Stimulated activated CD4-positive, alpha-beta T cell treated with anti-CD3 and anti-CD28 coated beads, Interleukin-15, amount 100 ng/mL, for 1 hour (primary cell): ENCODE measurements at places on chromosomes 6 and 20.

DNA sequence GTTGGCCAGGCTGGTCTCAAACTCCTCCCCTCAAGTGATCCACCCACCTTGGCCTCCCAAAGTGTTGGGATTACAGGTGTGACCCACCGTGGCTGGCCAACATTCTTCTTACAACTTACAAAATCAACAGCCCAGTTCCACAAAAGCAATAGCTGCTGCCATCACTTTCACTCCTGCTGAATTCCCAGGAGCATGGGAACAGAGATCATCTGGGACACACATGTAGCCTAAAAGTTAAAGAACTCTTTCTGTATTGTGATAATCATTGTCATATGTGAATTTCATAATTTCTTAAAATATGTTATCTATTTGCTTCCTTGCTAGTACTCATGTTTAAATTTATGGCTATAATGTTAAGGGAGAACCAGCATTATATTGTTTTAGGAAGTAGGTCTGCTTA is 51.7 kb downstream of the NCOA6 start:
- DNase-seq = no peak

DNA sequence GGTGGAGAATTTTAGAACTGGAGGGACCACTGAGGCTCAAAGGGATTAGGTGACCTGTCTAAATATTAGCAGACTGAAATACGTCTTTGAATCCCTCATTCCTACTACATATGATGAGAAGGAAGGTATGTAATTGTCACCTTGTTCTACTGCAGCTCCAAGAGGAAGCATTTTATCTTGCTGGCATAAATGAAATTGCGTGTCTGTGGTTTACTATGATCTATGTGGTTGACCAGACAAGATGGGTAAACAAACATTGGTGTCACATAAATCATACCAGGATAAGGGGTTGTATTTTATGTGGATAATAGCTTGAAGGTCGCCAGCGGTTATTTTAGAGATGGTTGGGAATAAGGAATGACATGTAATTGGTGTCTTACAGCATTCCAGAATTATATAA is 78.2 kb downstream of the LAMA4 start:
- DNase-seq = no peak

DNA sequence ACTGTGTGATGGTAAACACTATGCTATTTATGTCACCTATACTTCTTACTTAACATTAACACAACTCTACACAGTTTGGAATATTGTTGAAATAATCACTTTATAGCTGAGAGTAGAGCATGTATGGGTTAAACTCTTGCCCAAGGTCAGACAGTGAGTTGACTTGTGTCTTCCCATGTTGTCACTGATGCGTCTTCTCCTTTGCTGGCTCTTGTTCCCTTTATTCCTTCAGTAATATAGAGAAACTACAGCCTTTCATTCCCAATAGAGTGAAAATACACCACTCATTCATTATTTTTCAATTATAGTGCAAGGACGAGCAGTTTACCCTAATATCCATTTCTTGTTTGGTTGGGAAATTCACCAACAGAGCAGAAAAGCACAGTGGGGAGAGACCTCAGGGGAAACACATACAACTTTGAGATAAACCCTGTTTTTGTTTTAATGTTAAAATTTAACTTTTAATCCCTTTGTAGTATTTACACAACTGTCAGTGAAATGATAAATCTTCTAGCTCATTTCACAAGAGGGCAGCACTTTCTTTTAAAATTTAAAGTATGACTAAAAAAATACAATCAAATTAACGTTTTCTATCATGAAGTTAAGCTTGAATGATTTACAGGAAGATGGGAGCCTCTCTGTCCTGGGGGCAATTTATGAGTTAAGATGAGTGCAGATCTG is 363.0 kb downstream of the UTRN start:
- no peak for DNase-seq

DNA sequence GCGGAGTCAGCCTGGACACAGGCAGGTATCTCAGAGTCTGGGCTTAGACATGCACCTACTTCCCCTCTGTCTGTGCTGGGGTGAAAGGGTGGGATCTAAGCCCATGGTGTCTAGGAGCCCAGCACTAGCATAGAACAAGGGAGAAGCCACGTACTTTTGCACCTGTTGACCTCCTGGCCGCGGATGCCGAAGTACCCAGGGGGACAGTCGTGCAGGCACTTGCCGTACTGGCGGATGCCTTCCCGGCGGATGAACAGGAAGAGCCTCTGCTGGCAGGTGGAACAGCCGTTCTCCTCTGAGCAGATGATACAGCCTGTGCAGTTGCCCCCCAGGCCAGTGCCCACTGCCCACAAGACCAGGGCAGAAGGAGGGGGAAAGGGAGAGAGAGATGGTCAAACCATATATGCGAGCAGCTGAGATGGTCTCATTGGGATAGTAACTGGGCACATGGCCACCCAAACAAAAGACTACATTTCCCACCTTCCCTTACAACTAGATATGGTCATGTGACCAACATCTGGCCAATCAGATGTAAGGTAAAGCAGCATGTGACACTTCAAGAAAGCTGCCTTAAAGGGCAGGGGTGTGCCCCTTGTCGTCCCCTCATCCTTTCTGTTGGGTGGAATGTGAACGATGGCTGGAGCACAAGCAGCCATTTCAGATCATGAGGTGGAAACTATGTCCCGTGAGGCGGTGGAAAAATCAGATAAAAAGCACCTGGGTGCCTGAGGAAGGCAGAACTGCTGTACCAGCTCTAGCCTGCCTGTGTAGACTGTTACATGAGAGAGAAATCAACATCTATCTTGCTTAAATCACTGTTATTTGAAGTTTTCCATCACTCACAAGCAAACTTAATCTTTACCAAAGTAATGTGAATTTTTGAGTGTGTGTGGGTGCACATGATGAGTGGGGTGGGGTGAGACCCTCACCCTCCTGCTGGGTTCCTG is 34.0 kb downstream of the RSPO4 start:
- DNase-seq = no peak

- no peak for DNase-seq
Observed at GRCh38 chr20:14600527-14600926, 263.1 kb upstream of the FLRT3 start.

- no peak for DNase-seq
Observed at GRCh38 chr6:251920-252319, 40.4 kb upstream of the DUSP22 start.

DNA sequence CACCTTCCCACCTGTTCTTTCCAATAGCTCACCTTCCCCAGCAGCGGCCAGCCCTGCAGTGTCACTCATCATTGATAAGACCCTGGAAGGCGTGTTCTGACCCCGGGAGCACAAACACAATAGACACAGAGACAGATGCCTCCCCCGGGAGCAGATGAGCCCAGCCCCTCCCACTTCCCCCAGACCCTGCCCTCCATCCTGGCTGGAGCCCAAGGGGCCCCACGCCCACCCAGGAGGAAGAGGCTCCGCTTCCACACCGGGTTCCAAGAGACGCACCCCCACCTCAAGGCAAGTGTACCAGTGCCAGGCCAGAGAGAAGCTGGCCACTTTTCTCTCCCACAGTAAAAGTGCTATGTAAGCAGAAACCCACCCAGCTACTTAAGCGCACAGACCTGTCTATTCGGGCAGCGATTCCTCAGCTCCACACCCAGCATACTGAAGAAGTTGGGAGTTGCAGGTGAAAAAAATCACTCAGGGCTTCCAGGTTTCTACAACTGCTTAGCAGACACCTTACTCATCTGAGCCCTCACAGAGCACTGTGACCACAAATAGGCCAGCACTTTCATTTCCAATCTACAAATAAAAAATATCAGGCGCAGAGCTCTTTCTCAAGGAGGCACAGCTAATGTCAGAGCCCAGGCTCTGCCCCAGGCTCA is 93.4 kb upstream of the NXT1 start:
- no peak for DNase-seq

DNA sequence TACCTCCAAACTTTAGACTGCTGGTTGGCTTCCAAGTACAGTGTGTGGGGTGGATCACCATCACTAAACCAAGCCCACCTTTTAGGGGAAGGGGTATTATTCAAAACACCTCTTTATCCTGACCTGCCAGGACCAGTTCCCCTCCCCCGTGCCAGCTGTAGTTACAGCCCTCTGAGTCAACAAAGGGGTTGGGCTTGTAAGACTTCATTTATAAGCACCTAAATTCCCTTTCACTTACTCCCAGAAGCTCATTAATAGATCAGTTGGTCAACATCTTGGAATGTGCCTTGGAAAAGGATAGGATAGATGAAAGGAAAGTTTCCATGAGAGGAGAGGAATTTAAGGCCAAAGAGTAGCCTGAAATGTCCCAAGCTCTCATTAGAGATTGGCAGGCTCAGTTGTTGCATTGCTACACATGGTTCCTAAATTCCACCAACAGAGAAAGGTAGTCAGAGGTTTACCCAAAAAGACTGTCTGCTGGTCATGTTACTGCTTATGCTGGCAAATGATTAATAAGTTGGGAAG is 59.2 kb downstream of the TNFAIP3 start:
- peak; percentile 10 for DNase-seq

DNA sequence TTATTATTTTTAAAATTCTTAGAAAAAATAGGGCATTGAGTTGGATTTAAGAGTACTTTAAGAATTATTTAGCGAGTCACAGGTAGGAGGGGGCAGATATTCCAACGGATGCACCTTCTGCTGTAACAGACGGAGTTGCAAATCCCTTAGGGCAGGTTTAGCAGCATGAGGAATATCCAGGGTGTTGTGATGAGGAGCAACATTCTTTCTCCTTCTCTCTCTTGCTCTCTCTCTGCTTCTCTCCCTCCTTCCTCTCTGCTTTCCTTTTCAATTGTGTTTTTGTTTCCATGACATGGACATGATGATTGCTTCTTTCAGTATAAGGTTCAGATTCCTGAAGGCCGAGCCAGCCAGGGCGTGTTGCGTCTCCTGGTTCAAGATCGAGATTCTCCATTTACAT is 28.9 kb downstream of the CDH26 start:
- no peak for DNase-seq

GRCh38 chr6:56916849-56917551 is 37.9 kb upstream of the BEND6 start:
- DNase-seq = no peak

- no peak for DNase-seq
Observed at GRCh38 chr6:23027281-23027680, 457.9 kb downstream of the HDGFL1 start.

DNA sequence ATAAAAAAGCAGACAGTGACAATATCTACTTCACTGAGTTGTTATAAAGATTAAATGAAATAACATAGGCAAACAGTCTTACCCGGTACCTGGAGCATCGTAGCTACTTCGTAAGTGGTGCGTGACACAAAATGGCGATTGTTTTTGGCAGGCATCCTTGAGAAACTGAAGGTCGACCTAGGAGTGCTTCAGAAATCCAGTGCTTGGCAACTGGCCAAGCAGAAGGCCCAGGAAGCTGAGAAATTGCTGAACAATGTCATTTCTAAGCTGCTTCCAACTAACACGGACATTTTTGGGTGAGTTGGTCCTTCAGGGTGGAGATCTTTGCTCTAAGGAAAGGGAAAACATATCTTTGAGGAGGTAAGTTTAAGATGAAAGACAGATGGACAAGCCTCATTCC is 4.8 kb downstream of the BPIFA2 start:
- DNase-seq = no peak

DNA sequence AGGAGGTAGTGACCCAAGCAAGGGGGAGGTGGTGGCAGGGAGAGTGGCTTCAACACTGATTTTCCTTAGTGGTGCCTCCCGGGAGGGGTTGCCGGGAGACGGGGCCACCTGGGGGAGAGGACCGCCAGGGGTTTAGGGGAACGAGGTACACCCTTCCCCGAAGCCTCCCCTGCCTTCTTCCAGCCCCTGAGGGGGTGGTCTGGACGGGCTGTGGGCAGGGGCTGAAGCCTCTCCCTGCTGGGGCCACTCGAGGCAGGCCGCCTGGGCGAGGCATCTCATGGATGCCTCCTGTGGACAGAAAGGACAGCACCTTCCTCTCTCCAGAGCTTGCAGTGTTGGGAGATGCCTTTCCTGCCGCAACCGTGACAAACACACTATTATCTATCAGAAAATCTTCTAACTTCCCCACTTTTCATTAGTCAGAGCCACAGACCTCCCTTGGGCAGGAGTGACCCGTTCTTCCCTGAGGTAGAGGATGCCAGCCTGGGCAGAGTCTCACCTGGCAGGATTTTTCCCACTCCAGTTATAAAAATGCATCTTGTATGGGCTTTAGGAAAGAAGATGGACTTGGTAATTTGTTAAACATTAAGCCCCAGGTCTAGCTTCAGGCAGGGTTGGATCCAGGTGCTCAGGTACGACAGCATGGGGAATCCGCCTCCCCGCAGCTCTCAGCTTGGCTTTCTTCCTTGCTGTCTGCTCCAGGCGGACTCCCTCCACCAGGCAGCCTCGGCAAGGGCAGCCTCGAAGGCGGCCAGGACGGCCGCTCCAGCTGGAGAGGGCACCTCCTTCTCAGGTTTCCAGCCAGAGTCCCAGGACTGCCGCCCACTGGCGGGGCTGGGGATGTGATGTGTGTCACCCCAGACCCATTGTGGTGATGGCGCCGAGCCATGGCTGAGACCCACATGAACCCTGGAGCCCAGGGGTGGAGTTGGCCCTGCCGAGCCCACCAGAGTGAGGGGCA is 11.0 kb downstream of the HRH3 start:
- DNase-seq = no peak

GRCh38 chr6:110448846-110449540 is 27.4 kb downstream of the SLC22A16 start:
- no peak for DNase-seq

DNA sequence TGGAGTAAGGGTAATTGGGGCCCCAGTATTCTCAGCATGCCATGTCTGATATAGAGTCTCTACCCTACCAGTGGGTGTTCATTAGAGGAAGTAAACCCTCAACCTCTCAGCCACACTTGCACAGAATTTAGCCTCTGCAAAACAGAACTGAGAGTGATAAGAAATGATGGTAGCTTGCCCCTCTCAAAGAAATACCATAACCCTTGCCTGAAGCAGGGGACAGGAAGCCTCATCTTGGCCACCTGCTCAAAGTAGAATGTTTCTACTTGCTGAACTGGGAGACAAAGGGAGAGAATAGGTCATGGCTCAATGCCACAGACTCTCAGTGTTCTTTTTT is 33.7 kb downstream of the SPTLC3 start:
- no peak for DNase-seq

- DNase-seq = no peak
Observed at GRCh38 chr6:130276507-130276906, 53.8 kb upstream of the SAMD3 start.

- DNase-seq = no peak
Observed at GRCh38 chr20:14232650-14233049, 104.8 kb downstream of the FLRT3 start.

- no peak for DNase-seq
Observed at GRCh38 chr20:64099086-64099786, 8.1 kb downstream of the NPBWR2 start.

GRCh38 chr6:53986721-53987521 is 124.3 kb upstream of the MLIP start:
- no peak for DNase-seq

GRCh38 chr6:7537565-7538174 is 3.8 kb upstream of the DSP start:
- DNase-seq = no peak
